SK-N-SH (cell line): ENCODE measurements at places on chromosomes 12 and 14. TPM values are rescaled to one million over a fixed set of nuclear protein-coding genes. Genes with fewer than 3 reads are reported as not detected.

The TPPP2 gene
- polyA plus RNA-seq: not detected in 2 replicates

The KRT75 gene
- polyA plus RNA-seq: not detected in 2 replicates

The CLEC4A gene
- 0.44 and 0.67 TPM in 2 replicates for polyA plus RNA-seq

The LYZ gene
- polyA plus RNA-seq: not detected in 2 replicates

The AVPR1A gene
- not detected in 2 replicates for polyA plus RNA-seq

The RNU6-7 gene
- polyA plus RNA-seq: not detected in 2 replicates

The CPNE6 gene
- polyA plus RNA-seq: not detected in 2 replicates

The PTPRB gene
- polyA plus RNA-seq: 1.1 and 2.0 TPM in 2 replicates

The CFAP54 gene
- 0.87 and 1.1 TPM in 2 replicates for polyA plus RNA-seq

The ATL1 gene
- polyA plus RNA-seq: 7.3 and 9.0 TPM in 2 replicates

The CARMIL3 gene
- 0.32 and 0.43 TPM in 2 replicates for polyA plus RNA-seq

The FGD6 gene
- polyA plus RNA-seq: 2.8 and 3.8 TPM in 2 replicates

The BCL7A gene
- 30.8 and 34.0 TPM in 2 replicates for polyA plus RNA-seq

The DHRS4 gene
- polyA plus RNA-seq: 42.3 and 50.5 TPM in 2 replicates

The CLEC14A gene
- 0.02 TPM in 1 of 2 replicates, not detected in the other for polyA plus RNA-seq

The POLR3B gene
- polyA plus RNA-seq: 3.3 and 3.9 TPM in 2 replicates

DNA sequence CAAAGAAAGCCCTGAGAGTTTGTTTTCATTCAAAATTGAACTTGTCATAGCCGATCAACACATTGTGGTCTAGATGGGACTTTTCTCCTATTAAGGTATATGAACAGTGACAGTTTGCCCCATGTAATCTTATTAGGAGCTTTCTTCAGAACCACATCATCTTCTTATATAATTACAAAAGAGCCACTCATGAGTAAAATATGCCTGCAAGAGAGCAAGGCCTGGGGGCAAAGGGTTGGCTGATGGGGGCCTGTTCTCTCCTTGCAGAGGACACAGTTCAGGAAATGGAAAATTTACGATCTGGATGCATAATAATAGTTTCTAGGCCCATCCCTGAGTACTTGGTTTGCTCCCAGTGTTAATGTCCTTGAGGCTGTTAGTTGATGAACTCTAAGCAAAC lies 87.8 kb downstream of the FLRT2 start:
- H3K27me3 ChIP-seq: no peaks in the 10 kb centered on the region
- peaks cover 8% of the 10 kb centered on the region; the same call in 1 of the 2 replicates for H3K4me1 ChIP-seq
- no peak for DNase-seq
- H3K4me3 ChIP-seq: no peak overlapping the region
- H3K27ac ChIP-seq: peak overlapping the region; percentile 38; the same call in 1 of the 2 replicates

GRCh38 chr12:1799882-1800400 lies 20.4 kb upstream of the LRTM2 start:
- peak; percentile 18 for DNase-seq
- H3K27ac ChIP-seq: no peak overlapping the region; the same call in 1 of the 2 replicates
- H3K4me1 ChIP-seq: peaks cover 37% of the 10 kb centered on the region; the same call in 1 of the 2 replicates
- H3K27me3 ChIP-seq: no peaks in the 10 kb centered on the region
- H3K36me3 ChIP-seq: no peaks in the 10 kb centered on the region

GRCh38 chr12:122023339-122024131 lies 1.9 kb downstream of the BCL7A start:
- H3K4me1 ChIP-seq: peaks cover 19% of the 10 kb centered on the region; the same call in 1 of the 2 replicates
- no peaks in the 10 kb centered on the region for H3K36me3 ChIP-seq
- no peaks in the 10 kb centered on the region for H3K27me3 ChIP-seq
- peak overlapping the region; percentile 86 for H3K4me3 ChIP-seq
- peak overlapping the region; percentile 93 for H3K27ac ChIP-seq
- peak; percentile 87 for DNase-seq

GRCh38 chr14:85308531-85309300 lies 221.2 kb upstream of the FLRT2 start:
- H3K27ac ChIP-seq: no peak overlapping the region
- no peaks in the 10 kb centered on the region for H3K4me1 ChIP-seq
- H3K36me3 ChIP-seq: no peaks in the 10 kb centered on the region
- H3K4me3 ChIP-seq: no peak overlapping the region
- DNase-seq: no peak

GRCh38 chr12:65188179-65188701 lies 18.9 kb downstream of the LEMD3 start:
- H3K4me3 ChIP-seq: no peak overlapping the region
- DNase-seq: no peak
- H3K36me3 ChIP-seq: no peaks in the 10 kb centered on the region
- no peaks in the 10 kb centered on the region for H3K27me3 ChIP-seq

- H3K4me3 ChIP-seq: peak within 1 kb of the TSS; percentile 92
- DNase-seq: peak; percentile 91
- no peaks in the 10 kb centered on the region for H3K27me3 ChIP-seq
- H3K4me1 ChIP-seq: peaks cover 4% of the 10 kb centered on the region
Observed at GRCh38 chr12:15910864-15911721, at the start of gene DERA. Gene DERA (plus strand): TSS chr12:15911332. CDS start chr12:15911384, 52 bp downstream.

DNA sequence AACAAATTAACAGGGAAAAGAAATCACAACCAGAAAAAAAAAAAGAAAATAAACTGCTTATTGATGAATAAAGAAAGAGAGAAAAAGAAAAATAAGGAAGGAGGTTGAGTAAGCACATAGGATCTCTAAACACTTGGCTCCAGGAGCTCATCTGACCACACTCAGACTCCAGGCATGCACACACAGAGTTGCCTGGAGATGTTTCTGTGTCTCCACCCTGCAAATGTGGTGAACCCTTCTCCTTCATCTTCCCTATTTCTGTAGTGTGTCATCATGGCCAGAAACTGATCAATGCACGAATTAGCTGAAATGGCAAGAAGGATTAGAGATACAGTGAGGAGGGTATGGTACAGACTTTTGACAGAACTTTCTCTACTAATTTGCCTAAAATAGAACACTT lies 20.2 kb downstream of the OR4N2 start:
- no peak overlapping the region; the same call in 1 of the 2 replicates for H3K27ac ChIP-seq
- H3K27me3 ChIP-seq: no peaks in the 10 kb centered on the region
- H3K4me1 ChIP-seq: no peaks in the 10 kb centered on the region
- H3K4me3 ChIP-seq: no peak overlapping the region
- H3K36me3 ChIP-seq: no peaks in the 10 kb centered on the region
- DNase-seq: no peak

DNA sequence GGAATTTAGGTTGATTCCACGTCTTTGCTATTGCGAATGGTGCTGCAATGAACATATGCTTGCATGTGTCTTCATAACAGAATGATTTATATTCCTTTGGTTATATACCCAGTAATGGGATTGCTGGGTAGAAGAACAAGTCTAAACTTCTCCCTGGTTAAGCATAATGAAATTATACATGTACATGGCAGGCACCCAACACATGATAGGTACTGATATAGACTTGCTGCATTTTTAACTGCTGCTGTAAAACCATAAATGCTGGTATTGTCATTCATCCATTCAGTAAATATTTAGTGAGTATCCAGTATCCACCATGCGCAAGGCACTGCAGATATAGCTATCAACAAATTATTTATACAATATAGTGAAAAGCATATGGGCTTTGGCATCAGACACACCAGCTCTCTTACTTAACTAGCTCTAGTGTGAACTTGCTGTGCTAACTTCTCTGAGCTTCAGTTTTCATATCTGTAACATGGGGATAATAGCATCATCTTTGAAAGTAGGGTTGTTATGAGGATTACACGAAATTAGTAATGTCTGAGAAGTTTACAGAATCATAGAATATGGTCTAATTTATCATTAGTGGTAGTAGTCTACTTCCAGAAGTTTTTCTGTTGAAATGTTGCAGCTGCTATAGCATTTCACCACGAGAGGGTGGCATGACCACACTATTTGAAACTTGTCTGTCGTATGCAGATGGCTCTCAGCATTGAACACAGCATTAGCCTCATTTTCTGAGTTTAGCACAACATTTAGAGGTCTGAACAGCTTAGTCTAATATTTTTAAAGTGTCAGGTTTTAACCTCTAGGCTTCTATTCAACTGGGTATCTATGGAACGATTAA lies 32.0 kb upstream of the SEL1L start:
- H3K4me1 ChIP-seq: no peaks in the 10 kb centered on the region
- no peak overlapping the region; the same call in 1 of the 2 replicates for H3K4me3 ChIP-seq
- no peaks in the 10 kb centered on the region; the same call in 1 of the 2 replicates for H3K27me3 ChIP-seq
- H3K27ac ChIP-seq: no peak overlapping the region
- no peak for DNase-seq
- no peaks in the 10 kb centered on the region for H3K36me3 ChIP-seq

DNA sequence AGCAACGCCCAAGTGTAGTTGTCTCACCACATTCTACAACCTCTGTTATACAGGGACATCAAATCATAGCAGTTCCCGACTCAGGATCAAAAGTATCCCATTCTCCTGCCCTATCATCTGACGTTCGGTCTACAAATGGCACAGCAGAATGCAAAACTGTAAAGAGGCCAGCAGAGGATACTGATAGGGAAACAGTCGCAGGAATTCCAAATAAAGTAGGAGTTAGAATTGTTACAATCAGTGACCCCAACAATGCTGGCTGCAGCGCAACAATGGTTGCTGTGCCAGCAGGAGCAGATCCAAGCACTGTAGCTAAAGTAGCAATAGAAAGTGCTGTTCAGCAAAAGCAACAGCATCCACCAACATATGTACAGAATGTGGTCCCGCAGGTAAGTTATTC lies 123.0 kb downstream of the ARID2 start:
- H3K27me3 ChIP-seq: no peaks in the 10 kb centered on the region
- no peak overlapping the region for H3K27ac ChIP-seq
- H3K36me3 ChIP-seq: peaks cover 65% of the 10 kb centered on the region
- no peak for DNase-seq
- no peaks in the 10 kb centered on the region for H3K4me1 ChIP-seq

- peaks cover 73% of the 10 kb centered on the region for H3K27me3 ChIP-seq
- no peaks in the 10 kb centered on the region for H3K36me3 ChIP-seq
- no peak overlapping the region for H3K4me3 ChIP-seq
- no peaks in the 10 kb centered on the region for H3K4me1 ChIP-seq
- DNase-seq: no peak
Observed at GRCh38 chr12:52568111-52568510, 5.5 kb downstream of the KRT74 start.

DNA sequence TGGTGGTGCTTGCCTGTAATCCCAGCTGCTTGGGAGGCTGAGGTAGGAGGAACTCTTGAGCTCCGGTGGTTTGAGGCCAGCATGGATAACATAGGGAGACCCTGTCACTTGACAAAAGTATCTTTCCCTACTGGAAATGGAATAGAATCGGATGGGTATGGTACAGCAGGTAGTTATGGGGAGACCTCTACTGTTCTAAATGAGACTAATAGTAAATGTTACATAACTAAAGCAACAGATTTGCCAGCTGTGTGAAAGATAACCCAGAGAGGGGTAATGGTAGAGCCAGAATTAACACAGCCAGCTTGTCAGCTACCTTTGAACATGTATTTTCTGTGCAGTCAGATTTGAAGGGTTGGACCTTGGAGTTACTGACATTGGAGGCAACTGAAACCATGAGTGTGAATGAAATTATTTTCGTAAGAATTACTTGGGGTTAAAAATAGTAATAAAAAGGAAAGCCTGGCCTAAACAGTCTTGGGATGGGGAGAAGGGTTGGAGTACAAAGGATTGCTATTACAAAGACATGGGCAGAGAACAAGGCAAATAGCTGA lies 21.7 kb upstream of the NUP107 start:
- no peaks in the 10 kb centered on the region for H3K27me3 ChIP-seq
- H3K36me3 ChIP-seq: peaks cover 38% of the 10 kb centered on the region
- DNase-seq: no peak
- no peak overlapping the region for H3K27ac ChIP-seq
- no peak overlapping the region for H3K4me3 ChIP-seq

DNA sequence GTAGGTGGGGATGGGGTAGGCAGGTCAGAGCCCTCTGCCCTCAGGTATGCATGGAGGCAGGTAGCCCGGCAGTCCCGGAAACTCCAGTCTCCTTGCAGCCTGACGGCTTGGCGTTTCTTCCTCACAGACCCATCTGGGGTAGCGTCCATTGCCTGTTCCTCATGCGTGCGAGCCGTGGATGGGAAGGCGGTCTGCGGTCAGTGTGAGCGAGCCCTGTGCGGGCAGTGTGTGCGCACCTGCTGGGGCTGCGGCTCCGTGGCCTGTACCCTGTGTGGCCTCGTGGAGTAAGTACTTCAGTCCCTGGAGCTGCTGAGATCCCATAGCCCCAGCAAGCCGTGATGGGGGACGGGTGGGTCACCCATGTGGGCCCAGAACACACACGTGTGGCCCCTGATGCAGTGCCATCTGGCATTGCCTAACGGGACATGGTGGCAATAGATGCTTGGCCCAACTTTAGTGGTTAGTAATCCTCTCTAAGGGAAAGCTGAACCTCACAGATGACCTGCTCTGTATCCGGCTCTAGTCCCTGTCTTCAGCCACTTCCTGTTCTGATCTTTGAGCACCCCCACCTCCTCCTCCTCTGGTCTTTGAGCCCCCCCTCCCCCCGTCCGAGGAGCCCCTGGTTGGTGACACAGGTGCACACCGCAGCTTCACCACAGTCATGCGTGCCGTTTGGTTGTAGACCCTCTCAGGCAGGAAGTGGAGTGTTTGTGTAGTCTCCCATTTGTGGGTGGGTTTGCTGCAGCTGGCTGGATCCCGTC lies 3.7 kb downstream of the SIVA1 start:
- H3K4me1 ChIP-seq: peaks cover 14% of the 10 kb centered on the region; the same call in 1 of the 2 replicates
- H3K4me3 ChIP-seq: no peak overlapping the region
- H3K36me3 ChIP-seq: peaks cover 39% of the 10 kb centered on the region; the same call in 1 of the 2 replicates
- no peak overlapping the region for H3K27ac ChIP-seq
- no peaks in the 10 kb centered on the region for H3K27me3 ChIP-seq

DNA sequence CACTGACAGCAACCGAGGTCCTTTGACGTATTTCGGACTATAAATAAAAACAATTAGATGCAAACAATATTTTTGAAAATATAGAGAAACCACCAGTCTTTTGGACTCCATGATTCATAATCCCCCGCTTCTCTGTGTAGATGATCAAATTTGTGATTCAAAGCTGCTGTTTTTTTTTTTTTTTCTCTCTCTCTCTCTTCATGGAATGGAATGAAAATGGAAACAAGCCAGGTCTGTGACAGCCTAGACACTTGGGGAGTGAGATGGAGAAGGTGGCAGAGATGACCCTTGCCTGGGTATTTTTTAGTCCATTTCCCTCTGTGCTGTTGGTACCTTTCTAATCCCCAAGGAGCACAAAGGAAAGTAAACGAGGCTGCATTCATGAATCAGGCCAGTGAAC lies 248.5 kb downstream of the GLT1D1 start:
- no peaks in the 10 kb centered on the region for H3K27me3 ChIP-seq
- H3K36me3 ChIP-seq: no peaks in the 10 kb centered on the region
- no peak overlapping the region for H3K4me3 ChIP-seq

DNA sequence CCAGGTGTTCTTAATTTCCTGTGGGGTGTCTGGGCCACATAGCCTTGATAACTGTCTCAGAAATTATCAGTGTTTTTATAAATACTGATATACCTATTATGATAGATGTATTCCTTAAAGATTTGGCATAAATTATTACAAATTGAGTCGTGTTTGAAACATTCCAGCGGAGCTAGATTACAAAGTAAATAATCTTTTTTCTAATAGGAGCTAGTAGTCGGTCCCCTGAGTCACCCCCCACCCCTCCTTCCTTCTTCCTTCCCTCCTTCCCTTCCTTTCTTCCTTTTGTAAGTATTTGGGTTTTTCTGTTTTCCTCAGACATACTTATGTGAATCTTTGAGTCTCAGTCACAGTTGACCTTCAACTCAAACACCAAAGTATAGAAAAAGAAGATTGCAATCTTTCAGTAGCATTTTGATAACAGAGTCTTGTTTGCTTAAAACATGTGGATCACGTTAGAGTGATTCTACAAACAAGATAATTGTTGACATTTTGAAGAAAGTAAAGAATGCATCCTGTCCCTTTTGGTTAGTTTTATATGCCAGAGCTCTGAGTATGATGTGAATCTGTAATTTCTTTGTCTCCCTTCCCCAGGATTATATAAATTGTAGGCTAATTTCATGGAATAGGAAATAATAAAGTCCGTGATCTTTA lies 264.0 kb downstream of the FUT8 start:
- peaks cover 2% of the 10 kb centered on the region; the same call in 1 of the 2 replicates for H3K4me1 ChIP-seq
- DNase-seq: peak; percentile 11
- H3K36me3 ChIP-seq: no peaks in the 10 kb centered on the region

- no peaks in the 10 kb centered on the region for H3K4me1 ChIP-seq
- no peak overlapping the region for H3K4me3 ChIP-seq
- H3K27ac ChIP-seq: no peak overlapping the region
- H3K36me3 ChIP-seq: no peaks in the 10 kb centered on the region
- no peak for DNase-seq
Observed at GRCh38 chr12:70451528-70451927, 85.4 kb downstream of the KCNMB4 start.
